Mucosa of gallbladder (tissue), 1 donor: ENCODE measurements at places on chromosomes 2 and 18. TPM values are rescaled to one million over a fixed set of nuclear protein-coding genes. Genes with fewer than 3 reads are reported as not detected.

LYPD6B gene
- total RNA-seq, result 98.5 TPM

DNA sequence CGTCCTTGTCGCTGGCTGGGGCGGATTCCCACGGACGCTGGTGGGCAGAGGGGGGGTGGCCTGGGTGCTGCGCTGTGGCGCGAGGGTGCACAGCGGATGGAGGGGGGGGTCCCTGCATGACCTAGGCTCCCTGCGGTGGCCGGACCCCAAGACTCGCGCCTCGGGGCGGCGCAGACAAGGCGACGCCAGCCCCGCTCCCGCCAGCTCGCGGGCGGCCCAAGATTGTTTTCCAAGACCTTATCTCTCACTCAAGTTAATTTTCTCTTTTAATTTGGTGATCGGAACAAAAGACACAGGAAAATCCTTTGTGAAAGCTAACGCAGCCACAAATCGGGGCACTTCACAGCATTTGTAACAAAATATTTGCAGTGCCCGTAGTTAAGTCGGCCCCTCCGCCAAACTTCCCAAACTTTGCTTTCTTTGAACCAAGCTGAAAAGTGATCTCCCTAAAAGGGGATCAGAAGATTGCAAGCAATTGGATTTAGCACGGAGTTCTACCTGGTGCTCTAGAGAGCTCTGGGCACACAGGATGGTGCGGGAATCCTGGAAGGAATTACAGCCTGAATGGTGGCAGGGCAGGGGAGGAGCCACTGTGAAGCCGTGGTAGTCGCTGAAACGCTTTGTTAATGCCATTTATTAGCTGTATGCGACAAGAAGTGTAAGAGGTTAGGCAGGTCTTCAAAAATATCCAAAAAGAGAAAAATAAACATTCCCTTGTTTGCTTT is 4.8 kb upstream of the ID2 start:
- no peak for DNase-seq

DNA sequence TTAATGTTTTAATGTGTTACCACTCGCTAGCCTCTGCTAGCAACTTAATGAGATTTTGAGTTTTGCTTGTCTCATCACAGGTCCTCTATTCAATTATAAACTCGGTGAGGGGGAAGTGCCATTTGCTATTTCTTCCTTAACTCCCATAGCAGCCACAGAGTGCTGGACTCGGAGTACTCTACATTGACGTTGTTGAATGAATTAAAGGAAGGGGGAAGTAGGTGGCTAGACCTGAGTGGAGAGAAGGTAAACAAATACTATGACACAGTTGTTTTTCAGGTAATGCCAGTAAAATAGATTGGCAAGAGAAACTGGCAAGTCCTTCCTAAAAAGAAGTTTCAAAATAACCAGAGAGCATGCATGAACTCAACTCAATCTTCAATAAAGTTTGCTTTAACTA is 339.3 kb downstream of the HRH4 start:
- DNase-seq, result no peak

C1QL2 gene
- not detected for total RNA-seq

IL36RN gene
- not detected for total RNA-seq

KRTCAP3 gene
- 65.7 TPM for total RNA-seq

DNA sequence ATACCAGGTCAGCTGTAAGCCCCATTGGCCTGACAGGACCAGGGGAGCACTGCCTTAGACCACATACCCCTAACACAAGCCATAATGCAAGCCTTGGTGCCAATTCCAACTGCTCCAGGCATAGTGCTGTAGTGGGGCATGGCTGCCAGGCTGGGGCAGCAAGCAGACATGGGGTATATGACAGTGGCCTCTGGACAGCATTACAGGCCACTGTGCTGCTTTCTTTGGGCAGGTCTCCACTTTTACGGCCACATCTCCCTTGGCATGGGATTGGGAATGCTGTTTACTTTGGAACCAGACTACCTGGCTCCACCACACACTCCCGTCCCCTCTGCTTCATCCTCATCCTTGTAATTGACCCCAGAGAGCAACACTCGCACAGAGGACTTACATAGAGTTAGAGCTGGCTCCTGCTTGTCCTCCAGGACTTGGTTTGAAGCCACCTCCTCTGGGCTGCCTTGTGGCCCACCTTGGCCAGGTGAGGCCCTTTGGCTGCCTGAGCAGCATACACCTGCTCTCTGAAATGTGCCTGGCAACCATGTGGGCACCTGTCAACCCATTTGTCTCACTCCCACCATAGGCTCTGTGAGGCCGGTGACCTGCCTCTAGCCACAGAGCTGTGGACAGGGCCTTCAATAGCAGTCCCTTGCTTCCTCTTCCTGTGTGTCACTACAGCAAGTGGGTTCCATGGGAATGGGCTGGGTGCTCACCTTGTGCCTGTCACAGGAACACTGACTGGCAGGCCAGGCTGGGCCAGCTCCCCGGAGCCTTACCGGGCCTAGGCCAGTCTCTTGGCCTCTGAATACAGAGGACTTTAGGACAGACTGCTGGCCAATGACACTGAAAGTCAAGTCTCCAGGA is 262.6 kb upstream of the HS6ST1 start:
- no peak for DNase-seq

GRCh38 chr2:10345126-10345525 is 42.4 kb downstream of the HPCAL1 start:
- DNase-seq, result no peak

DNA sequence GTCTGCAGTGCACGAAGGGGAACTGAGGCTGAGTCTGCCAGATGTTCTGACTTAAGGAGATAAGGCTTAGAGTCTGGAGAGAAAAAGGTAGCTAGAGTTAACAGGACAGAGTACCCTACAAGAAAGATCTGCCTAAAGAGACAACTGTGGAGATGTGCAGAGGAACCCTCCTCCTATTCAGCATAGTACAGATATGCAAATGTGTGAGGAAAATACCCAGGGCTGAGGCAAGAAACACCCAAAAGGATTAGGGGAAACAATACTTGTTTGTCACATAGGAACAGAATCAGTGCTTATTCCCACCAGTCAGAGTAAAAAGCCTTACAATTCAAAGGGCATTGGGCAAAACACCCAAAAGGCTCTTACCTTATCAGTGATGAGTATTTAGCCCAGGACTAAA is 67.8 kb downstream of the SS18 start:
- DNase-seq, result no peak

GRCh38 chr2:74982577-74982976 is 24.1 kb downstream of the POLE4 start:
- DNase-seq, result no peak

DNA sequence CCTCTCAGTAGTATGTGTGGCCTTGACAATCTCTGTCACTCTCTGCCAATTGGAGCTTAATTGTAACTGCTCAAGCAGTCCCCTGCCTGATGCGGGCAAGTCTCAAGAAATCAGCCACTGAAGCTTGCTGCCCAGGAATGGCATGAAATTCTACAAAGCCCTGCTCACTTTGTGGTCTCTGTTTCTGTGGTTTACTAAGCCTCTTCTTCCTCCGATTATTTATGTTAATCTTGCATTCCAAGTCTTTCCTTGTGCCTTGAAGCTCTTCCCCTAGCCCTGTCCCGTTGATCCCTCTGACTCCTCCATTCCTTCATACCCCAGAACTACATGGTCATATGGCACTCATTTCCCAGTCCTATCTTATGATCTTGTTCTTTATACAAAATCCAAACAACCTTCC is 489.3 kb upstream of the CHST9 start:
- no peak for DNase-seq

- DNase-seq, result no peak
These were observed 47.8 kb upstream of the CAVIN2 start for GRCh38 chr2:191894681-191895147.

- DNase-seq, result no peak
These were observed 76.0 kb downstream of the GFPT1 start for GRCh38 chr2:69311024-69311416.

GRCh38 chr2:40872580-40872979 is 420.7 kb upstream of the SLC8A1 start:
- DNase-seq, result no peak

DNA sequence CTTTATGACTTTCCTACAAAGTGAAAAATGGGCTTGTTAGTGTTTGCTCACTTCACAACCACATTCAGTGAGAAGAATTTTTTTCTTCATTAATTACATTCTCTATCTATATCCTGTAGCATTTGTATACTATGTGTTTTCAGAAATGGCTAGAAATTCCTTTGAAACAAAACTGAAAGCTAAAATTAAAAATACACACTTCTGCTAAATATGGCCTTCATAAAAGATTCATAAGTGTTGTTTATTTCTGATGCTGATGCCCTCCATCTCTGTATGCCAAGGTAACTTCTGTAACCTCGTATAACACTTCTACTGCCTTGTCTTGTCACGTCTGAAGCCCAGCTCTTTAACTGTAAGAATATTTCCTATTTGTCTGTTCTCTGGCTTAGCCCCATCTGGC is 59.8 kb downstream of the PMAIP1 start:
- DNase-seq, result no peak

DNA sequence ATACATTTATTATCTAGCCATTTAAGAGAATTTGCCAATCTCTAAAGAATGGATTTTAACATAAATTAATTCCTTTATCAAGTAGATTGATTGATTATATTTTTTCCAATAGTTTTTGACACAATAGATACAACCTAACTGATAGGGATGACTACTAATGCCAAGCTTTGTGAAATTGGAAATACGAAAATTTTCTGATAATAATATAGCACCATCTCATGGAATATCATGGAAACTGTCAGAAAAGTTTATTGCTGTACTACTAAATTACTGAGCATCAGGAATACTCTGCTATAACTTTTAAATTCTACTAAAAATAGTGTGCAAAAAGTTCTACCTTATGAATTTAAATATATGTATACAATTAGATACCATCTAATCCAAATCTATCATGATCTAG is 101.8 kb upstream of the MAP2 start:
- DNase-seq, result no peak

TNP1 gene
- not detected for total RNA-seq

RIT2 gene
- total RNA-seq, result not detected

LDLRAD4 gene
- total RNA-seq, result 51.0 TPM

DNA sequence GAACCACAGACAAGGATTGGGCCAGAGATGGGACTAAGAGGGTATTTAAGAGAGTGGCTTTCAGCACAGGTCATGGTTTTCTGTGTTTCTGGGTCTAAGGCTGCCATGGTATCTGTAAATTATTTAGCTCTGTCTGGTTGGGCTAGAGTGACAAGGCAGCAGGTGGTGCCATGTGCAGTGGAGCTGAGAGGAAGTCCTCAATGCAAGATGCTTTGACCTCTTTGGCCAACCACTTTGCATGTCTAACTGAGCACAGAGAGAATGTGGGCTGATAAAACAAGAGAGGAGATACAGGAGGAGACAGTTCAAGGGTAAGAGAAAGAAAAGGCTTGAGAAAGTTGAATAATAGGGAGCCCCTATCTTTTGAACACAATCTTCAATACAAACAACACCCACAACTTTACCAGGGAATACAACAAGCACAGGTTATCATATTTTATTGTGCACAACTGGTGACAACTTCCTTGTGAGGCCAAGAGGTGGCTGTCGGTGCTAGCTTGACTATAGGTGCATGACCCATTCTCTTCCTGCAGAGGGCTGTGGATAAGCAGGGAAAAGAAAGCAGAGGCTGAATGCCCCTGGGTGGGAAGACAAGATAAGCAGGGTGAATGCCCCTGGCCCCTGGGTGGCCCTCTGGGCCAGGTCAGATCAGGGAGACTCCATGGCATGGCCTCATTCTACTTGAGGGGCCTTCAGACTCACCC is 12.3 kb downstream of the FLACC1 start:
- no peak for DNase-seq

- DNase-seq, result no peak
These were observed 131.6 kb upstream of the SATB2 start for GRCh38 chr2:199589306-199589705.

DNA sequence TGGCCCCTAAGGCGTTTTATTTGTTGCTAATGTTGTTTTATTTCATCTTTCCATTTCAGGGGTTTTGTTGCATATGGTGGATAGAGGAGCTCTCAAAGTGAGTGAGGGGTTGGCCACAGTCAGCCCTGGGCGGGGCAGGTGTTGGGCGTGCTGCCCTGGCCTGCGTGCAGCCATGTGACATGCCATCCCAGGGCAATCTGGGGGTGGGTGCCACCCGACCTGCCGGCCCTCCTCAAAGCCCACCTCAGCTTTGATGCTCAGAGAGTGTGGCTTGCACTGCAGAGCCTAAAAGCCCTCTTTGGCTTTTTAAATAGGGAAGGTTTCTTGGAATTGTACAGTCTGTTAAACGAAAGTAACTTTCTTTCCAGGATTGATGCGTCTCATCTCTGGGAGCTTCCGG is 18.4 kb downstream of the TSHZ1 start:
- no peak for DNase-seq

- no peak for DNase-seq
These were observed 280.5 kb downstream of the CAMKMT start for GRCh38 chr2:44642123-44642857.

GRCh38 chr18:59550174-59550516 is 147.1 kb downstream of the CCBE1 start:
- DNase-seq, result no peak

- DNase-seq, result no peak
These were observed 26.3 kb downstream of the MEX3C start for GRCh38 chr18:51171223-51171622.

RTP5 gene
- not detected for total RNA-seq

DNA sequence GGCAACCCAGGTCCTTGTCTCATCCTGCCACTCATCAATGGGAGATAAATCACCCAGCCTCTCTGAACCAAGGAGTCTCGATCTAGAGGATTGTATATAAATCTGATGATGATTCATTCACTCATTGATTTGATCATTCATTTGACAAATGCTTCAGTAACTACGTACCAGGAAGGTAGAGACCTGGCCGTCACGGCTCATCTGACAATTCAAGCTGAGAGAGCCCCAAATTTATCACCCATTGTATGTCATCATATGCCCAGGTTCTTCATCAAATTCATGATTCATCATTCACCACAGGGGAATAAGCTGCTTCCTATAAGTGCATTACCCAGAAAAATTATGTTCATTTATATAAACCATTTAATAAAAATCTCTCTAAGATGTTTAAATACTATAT is 116.9 kb downstream of the FAM161A start:
- DNase-seq, result no peak

- DNase-seq, result no peak
These were observed 248.8 kb downstream of the PLCL1 start for GRCh38 chr2:198053148-198053547.

DNA sequence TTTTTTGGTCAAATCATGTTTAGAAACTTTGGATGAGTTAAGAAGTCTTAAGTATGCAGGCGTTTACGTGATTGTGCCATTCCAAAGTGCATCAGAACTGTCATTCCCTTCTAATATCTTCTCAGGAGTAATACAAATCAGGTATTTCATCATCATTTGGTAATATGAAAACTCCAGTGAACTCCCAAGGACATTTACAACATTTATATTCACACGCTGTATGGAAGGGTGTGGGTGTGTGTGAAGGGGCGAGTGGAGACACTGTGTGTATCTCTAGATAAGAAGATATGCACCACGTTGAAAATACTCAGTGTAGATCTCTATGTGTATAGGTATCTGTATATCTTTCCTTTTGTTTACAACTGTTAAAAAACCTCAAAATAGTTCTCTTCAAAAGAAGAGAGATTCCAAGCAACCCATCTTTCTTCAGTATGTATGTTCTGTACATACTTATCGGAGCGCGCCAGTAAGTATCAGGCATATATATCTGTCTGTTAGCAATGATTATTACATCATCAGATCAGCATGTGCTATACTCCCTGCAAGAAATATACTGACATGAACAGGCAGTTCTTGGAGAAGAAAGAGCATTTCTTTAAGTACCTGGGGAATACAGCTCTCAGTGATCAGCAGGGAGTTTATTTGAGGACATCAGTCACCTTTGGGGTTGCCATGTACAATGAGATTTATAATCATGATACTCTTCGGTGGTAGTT is 29.3 kb downstream of the COX7A2L start:
- DNase-seq, result no peak
